ENCODE measurements at places on chromosomes 7 and 10.

DNA sequence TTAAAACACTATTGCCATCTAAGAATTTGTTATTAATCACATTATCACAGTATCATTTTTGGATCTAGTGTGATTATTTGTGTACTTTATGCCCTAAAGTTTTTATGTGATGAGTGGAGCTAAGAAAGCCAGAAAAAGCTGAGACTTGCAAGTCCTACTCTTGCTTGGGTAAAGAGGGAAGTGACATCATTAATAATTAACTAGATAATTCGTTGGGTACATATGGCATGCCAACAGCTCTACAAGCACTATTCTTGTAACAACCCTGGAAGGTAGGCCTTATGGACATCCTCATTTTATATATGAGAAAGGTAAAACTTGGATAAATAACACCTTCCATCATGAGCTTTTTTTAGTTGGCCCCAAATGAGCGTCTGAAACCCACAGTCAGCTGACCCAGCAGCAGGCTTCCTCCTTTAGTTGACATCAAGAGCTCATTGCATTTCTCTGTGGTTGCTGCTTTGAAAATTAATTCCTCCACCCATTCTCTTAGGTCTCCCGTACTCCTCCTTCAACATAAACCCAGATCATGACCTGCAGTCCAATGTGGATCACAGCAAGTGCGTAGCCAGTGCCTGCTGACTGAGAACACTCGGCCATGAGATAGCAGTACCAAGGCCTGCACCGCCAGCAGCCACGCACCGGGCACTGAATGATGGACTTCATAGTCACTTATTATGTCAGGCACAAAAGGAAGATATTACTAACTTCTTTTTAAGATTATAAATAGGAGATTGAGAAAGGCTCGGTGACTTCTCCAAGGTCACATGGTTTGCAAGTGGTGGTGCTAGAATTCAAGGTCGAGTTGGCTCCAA lies 292.0 kb upstream of the AOAH start:
- DNase-seq = no peak

GRCh38 chr10:96664563-96664962 lies 55.8 kb downstream of the PIK3AP1 start:
- no peak for DNase-seq

- no peak for DNase-seq
Observed at GRCh38 chr7:102454468-102454867, 10.2 kb downstream of the ALKBH4 start.

GRCh38 chr10:130875897-130876472 lies 435.5 kb downstream of the TCERG1L start:
- DNase-seq = no peak

GRCh38 chr7:123819001-123819400 lies 26.0 kb upstream of the HYAL4 start:
- DNase-seq = no peak

- no peak for DNase-seq
Observed at GRCh38 chr10:102230861-102231356, 4.8 kb downstream of the ELOVL3 start.

GRCh38 chr7:99407872-99408378 lies 472 bp downstream of the PDAP1 start:
- DNase-seq = peak; percentile 6

DNA sequence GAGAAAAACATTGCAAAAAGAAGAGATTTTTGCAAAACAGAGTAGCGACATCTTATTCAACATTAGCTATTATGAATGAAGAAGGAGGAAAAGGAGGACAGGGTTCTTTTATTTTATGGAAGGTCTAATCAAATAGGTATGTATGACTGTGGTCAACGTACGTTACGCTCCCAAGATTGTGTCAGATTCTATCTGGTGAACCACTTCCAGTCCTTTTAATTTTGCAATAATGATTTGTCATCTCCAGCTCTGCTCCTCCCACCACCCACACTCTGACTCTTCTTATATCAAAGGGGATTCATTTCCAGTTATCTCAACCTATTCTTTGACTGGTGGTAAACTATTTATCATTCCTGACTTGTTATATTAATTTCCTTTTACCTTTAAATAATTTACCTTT lies 259.9 kb downstream of the CACNA2D1 start:
- no peak for DNase-seq

- DNase-seq = no peak
Observed at GRCh38 chr7:39950473-39951225, 593 bp downstream of the CDK13 start.

DNA sequence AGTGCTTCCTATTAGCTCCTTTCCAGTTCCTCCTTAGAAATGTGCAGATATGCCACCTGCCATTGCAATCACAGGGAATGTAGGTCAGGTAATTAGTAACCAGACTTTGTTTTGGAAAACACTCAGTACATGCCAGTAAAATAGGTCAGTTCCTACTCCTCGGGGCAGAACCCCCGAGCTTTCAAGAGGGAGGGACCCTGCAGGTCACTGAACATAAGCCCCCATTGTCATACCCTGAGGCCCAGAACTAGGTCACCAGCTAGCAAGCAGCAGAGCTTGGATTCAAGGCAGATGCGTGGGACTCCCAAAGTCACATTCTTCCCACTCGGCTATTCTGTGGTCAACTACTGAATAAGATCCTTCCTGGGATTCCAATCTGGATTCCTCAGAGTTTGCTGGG lies 104.8 kb downstream of the PPP1R3C start:
- DNase-seq = no peak

GRCh38 chr10:80487791-80488538 lies 33.9 kb downstream of the TSPAN14 start:
- peak; percentile 39 for DNase-seq

GRCh38 chr7:151415375-151416105 lies 5.7 kb upstream of the WDR86 start:
- no peak for DNase-seq

DNA sequence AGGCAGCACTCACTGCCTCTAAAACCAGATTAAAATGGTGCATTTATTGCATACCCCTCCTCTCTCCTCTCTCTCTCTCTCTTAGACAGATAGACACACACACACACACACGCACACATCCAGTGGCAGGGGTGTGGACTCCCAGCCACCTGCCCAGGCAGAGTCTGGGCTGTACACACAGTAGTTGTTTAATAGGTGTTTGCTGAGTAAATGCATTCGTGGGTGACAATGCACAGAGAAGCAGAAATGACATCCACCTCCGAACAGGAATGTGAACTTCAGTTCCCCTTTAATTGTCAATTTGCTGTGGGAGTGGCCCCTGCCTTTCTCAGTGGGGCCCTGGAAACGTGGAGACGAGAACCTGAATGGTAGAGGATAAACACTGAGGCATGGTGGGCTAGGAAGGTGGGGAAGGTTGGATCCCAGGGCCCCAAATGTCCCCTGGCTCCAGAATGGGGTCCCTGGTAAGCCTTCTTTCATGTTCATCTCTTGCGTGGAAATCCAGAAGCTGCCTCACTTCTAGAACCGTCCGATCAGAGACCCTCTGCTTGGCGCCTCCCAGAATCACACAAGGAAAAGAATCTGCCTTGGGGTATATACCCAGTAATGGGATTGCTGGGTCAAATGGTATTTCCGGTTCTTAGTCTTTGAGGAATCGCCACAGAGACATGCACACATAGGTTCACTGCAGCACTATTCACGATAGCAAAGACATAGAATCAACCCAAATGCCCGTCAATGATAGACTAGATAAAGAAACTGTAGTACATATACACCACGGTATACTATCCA lies 58.5 kb upstream of the ECHDC3 start:
- DNase-seq = no peak

DNA sequence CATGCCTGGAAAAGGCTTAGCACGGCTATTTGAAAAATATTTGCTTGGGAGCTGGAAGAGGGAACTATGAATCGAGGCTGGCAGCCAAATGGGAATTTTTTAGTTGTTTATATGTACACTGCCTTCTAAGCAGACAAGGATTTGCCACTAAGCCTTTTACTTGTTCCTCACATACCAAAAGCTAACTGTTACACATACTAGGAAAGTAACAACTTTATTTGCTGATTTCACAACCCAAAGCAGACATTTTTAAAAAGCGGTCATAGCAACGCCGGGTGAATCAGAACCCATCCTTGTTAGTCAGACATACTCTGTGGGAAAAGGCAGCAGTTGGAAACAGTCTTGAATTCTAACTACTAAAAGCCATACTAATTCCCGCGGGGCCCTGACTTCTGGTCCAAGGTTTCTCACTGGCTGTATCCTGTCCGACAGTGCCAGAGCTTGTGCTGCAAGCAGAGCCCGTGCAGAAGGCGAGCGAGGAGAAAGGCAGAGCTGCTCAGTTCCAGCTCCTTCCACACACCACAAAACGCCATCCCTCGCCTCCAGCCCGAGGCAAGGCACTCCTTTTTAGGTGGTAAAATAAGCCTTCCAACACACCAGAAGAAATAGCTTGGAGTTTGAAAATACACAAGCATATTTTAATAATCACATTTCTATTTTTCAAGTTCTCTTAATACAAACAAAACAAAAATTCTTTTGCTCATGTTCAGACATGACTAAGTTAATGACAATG lies 89.2 kb downstream of the RNF216 start:
- DNase-seq = no peak

GRCh38 chr10:45374350-45375052 lies 485 bp downstream of the ALOX5 start:
- DNase-seq = no peak

DNA sequence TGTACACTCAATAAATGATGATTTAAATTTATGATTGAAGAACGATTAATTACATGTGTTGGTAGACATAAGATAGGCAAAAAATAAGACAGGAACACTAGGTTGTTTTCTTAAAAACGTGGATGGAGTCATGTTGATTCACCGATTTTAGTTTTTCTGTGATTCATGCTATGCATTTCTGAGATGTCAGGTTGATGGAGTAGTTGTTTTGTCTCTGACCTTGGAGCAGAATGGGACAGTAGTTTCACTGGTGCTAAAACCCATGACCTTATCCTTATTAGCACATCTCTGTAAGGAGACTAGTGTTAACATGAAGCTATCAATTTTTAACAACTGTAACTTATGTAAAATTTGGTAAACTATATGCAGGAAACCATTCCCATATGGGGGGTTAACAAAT lies 611.6 kb upstream of the FZD8 start:
- DNase-seq = no peak

DNA sequence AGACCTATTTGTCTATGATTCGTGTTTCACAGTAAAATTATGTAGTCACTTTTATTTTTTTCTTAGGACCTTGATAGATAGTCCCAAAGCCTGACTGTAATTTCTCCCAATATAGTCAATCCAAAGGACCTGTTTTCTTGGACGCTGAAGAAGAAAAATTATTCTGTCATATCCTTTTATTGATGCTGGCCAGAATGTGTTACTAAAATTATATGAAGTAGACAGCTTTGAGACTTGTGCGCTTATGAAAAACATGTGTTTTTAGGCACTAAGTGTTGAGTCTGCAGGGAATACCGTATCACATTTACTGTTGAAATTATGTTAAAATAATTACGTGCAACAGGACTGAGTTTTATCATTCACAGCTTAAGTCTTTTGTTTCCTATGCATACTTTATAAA lies 17.9 kb downstream of the TES start:
- DNase-seq = no peak

Data from stimulated activated CD8-positive, alpha-beta memory T cell treated with anti-CD3 and anti-CD28 coated beads, Interleukin-7, amount 100 ng/mL, for 1 hour (primary cell).